ENCODE measurements at places on chromosomes 5 and 9.

DNA sequence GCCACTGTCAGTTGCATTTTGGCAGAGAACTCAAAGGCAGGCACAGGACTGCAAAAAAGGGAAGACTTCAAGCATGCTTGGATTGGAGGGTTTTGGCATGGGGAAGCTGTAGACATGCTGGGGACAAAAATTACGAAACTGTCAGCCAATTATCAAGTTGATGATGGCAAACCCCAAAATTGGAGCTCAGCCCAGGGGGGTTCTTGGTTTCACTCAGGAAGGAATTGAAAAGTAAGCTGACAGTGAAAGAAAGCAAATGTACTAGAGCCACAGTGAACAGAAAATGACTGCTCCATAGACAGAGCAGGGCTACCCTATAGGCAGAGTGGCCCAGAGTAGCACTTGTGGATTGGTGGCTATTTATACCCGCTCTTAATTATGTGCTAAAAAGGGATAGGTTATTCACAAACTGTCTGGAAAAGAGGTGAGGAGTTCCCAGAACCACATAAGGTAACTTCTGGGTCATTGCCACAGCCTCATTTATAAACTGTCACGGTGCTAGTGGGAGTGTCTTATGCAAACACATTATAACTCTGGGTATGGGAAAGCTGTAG is 14.6 kb upstream of the CFAP95 start:
- no peak for DNase-seq

DNA sequence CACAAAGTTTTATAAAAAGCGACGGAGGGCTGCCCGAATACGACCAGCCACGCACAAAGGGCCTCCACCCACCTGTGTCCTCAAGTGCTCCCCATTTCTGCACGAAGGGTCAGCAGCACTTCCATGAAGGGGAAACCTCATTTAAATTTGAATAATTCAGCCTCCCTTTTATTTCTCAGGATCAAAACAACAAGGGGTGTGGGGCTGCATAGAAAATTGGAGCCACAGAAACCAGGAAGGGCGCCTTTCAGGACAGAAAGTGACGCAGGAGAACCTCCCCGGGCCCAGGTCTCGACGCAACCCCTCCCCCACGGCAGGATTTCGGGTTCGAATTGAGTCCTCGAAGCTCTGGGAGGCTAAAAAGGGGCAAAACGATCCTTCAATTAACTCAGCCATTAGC is 2.1 kb downstream of the NRARP start:
- no peak for DNase-seq

DNA sequence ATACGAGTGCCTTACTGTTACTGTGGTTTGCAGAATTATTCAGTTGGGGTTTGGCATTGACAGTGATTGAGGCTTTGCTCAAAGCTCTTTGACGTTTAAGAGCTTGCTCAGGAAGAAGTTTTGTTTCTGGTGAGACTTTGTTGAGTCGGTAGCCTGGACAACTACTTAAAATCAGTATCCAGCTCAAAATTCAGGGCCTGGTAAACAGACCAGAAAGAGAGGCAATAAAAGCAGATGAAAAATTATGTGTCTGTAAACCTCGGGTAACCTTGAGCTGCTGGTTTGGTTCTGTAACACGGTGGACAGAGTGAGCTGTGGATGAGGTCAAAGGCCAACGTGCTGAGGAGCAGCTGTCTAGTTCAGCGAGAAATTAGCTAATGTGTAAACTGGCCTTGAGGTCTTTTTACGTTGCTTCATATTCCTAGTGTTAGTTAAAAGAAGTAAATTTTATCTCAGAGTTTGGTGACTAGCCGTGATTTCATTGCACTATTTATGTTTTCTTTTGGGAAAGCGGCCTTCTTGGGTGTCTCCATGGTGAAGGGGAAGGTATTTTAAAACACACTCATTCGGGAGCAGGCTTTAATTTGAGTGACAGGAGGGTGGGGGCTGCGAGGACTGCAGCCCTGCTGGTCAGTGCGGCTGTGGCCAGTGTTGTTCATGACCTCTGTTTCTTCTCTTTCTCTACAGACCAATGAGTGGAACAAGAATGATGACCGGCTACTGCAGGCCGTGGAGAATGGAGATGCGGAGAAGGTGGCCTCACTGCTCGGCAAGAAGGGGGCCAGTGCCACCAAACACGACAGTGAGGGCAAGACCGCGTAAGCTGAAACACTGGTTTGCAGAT is 82.0 kb upstream of the TTC23L start:
- no peak for DNase-seq

GRCh38 chr5:160970605-160971191 is 118.7 kb upstream of the ATP10B start:
- no peak for DNase-seq

GRCh38 chr5:72438141-72438540 is 69.1 kb downstream of the ZNF366 start:
- no peak for DNase-seq

DNA sequence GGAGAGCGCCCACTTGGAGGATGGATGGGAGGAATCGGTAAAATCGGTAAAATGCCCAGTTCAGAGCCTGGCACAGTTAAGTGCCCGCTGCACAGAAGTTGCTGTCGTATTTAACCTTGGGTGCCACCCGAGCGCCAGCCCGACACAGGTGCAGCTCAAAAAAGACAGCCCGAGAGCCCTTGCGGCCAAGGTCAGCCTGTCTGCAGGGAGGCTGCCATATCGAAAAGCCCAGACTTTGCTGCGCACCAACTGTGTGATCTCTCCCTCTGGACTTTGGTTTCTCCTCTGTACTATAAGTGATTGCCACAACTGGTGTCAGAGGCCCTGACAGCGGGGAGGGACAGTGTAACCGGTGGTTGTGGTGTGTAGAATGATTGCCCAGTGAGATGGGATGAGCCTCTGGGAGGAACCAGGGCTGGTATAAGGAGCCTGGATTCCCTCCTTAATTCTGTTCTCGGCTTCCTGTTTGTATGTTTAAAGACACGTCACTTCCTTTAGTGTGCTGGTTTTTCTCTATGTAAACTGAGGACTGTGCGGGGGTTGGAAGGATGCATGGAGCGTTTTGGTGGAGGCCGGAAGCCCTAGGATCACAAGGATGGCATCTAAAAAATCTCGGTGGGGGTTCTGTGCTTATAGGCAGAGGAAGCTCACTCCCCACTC is 792 bp downstream of the NTMT1 start:
- DNase-seq = peak; percentile 61

- no peak for DNase-seq
Observed at GRCh38 chr5:161498531-161498930, 48.0 kb downstream of the GABRB2 start.

GRCh38 chr9:72193478-72193881 is 44.2 kb downstream of the GDA start:
- no peak for DNase-seq

DNA sequence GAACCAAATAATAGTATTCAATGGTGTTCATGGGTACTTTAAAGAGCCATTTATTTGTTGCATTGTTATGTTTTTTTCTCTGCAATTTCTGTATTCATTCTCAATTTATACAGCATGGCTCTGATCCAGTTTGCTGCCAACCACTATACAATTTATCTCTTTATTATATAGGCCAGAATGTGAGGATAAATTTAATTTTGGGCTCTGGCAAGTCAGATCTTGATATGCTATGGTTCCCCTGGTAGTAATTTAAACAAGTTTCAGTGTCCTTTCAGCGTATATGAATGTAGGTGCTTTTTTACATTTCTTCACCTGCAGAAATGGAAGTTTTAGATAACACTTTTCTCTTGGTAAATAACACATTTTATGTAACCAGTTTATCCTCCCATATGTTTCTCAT is 1118.0 kb upstream of the SEMA6A start:
- no peak for DNase-seq

GRCh38 chr9:114083666-114084065 is 5.6 kb upstream of the AMBP start:
- DNase-seq = no peak

- DNase-seq = no peak
Observed at GRCh38 chr5:66694036-66694435, 97.8 kb downstream of the MAST4 start.

GRCh38 chr9:93520523-93520922 is 55.9 kb upstream of the PHF2 start:
- no peak for DNase-seq

DNA sequence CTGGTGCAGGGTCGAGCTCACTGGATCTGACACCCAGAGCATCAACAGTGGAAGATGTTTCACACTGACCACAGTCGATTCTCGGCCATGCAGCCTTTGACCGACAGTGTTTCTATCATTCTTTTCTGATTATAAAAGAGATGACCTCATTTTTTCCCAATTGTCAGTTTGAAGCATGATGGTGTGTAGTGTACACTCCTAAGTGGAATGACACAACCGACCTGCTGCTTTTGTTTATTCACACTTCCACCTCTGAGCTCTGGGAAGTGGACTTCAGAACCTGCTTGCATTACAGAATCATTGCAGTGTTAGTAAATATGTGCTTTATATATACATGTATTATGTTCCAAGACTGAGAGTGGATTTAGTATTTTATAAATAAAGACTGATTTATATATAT is 128.6 kb downstream of the IRX2 start:
- DNase-seq = no peak

- DNase-seq = no peak
Observed at GRCh38 chr5:178058321-178059012, 54.9 kb upstream of the N4BP3 start.

GRCh38 chr9:135224921-135225541 is 137.6 kb downstream of the OLFM1 start:
- no peak for DNase-seq

- no peak for DNase-seq
Observed at GRCh38 chr5:171432583-171433351, 13.3 kb downstream of the FGF18 start.

DNA sequence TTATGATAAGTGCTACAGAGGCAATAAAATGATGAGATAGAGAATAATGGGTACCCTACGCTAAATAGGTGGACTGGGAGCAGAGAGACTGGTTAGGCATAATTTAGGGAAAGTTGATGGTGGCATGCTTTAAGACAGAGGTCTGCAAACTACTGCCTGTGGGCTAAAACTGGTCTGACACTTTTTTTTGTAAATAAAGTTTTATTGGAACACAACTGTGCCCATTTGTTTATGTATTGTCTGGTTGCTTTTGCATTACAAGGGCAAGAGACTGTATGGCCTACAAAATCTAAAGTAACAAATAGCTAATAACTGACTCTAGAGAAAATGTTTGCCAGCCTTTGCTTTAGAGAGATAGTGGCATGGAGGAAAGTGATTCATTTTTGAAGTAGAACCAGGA is 2.5 kb downstream of the ERCC6L2 start:
- no peak for DNase-seq

GRCh38 chr5:179863449-179864085 is 5.0 kb upstream of the MRNIP start:
- DNase-seq = no peak

- DNase-seq = no peak
Observed at GRCh38 chr9:128809831-128810230, 8.5 kb upstream of the ENDOG start.

DNA sequence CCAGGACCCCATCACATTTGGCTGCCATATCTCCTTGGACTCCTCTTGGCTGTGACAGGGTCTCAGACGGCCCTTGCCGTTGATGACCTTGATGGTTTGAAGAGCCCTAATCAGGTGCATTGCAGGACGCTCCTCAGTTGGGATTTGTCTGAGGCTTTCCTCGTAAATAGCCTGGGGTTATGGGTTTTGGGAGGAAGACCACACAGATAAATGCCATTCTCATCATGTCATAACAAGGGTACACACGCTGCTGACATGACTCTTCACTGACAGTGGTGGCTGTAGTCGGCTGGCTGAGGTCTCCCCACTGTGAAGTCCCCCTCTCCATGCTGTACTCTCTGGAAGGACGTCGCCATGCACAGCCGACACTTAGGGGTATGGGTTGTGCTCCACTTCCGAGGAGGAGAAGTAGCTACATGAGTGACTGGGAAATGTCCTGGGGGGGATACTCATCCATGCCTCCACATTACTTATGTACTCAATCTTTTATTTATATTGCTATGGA is 42.9 kb upstream of the SPTLC1 start:
- no peak for DNase-seq

- no peak for DNase-seq
Observed at GRCh38 chr5:160679567-160680309, 172.3 kb downstream of the ATP10B start.

DNA sequence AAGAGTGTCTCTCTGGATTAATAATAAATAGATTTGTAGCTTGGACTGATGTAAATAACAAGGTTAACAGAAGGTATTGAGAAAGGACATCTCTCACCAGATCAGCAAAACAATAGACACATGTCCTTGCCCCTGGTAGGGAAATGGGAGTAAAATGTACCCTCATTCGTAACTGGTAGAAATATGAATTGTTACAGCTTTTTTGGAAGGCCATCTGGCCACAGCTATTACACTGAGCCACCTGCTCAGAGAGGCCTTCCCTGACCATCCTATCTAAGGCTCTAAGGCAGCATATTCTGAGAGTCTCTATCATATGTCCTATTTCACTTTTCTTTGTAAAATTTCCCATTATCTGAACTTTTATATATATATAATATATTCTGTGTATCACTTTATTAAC is 129.1 kb upstream of the MAP1B start:
- no peak for DNase-seq

DNA sequence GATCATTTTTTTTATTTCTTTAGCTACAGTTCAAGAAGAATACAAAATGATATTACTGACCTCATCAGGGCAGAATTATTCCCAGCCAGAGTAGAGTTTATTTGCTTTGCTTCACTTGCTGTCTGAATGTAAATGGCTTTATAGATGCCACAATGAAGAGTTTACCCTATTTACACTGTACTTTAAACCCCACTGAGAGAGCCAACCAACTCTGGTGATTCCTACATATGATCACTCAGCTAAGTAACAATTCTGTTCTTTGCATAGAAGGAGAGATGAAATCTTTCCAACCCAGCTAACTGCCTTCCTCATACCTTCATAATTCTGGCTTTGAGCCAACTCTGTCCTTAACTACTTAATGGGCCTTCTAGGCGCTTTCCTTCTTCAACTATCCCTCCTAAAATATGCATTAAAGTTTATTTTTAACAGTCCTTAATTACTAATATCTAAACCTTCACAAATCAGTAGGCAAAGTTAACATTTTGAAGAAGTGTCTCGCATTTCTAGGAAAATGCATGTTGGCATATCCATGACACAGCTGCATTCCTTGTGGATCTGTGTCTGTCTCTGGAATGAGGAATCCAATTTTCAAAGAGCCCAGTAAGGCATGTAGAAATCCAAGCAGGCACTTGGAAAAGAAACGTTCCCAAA is 284.8 kb upstream of the GRAMD2B start:
- no peak for DNase-seq

GRCh38 chr5:73997960-73998359 is 372.0 kb downstream of the ARHGEF28 start:
- DNase-seq = no peak

- no peak for DNase-seq
Observed at GRCh38 chr9:134408389-134408788, 82.1 kb downstream of the RXRA start.

GRCh38 chr5:2260211-2261003 is 377.7 kb upstream of the IRX4 start:
- no peak for DNase-seq

Data from activated naive CD8-positive, alpha-beta T cell treated with anti-CD3 and anti-CD28 coated beads, Interleukin-2, amount 10 ng/mL, durations not matched to agents 7 days and 5 days (primary cell).